Activated T-helper 9 cell treated with anti-CD3 and anti-CD28 coated beads, Interleukin-2, amount 50 U/mL, for 16 hours (primary cell): ENCODE measurements at places on chromosomes 5 and 9.
A peak's percentile ranks its signal among the peaks of the same experiment; 100 is the strongest.

GRCh38 chr9:135814421-135815095 is 92.8 kb downstream of the CAMSAP1 start:
- DNase-seq = no peak

DNA sequence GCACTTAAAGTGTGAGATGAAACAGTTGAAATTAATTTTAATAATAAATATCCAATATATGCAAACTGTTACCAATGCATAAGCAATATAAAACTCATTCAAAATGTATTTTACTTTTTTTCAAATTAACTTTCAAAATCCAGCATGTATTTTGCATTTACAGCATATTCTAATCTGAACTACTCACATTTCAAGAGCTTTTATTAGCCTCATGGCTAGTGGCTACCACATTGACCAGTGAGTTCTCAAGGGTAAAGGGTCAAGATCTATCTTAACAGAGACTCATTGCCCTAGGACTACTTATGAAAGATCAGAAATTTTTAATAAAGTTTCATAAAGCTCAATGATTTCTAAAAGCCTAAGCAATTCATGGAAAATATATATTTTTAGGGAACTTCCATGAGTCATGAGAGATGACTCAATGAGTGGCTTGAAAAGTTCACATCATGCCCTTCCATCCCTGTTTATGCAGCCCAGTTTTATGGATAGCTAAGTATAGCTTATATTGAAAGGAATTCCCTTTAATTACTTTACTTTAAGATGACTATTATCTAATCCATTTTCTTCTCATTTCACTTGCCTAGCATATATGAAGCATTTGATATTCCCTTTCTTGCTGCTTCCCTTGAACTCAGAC is 608.6 kb downstream of the SLCO4C1 start:
- no peak for DNase-seq

- DNase-seq = no peak
Measured at GRCh38 chr5:134296213-134296612, 70.3 kb upstream of the PPP2CA start.

DNA sequence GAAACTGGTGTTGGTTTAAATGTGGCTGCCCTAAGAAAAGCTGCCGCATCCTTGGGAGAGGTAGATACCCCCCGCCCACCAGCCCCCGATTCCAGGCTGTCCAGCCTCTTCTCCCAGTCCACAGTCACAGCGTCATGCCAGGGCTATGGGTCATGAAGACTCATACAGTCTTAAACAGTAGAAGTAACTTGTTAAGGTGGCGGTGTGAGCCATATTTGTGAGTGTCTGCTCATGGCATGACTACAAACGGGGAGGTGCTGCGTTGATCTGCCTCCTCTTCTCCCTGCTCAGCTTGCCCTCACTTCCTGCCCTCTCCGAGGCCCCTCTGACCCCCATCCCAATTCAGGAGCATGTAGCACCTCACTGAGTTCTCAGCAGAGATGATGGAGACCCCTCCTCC is 20.8 kb downstream of the FGD3 start:
- DNase-seq = no peak

DNA sequence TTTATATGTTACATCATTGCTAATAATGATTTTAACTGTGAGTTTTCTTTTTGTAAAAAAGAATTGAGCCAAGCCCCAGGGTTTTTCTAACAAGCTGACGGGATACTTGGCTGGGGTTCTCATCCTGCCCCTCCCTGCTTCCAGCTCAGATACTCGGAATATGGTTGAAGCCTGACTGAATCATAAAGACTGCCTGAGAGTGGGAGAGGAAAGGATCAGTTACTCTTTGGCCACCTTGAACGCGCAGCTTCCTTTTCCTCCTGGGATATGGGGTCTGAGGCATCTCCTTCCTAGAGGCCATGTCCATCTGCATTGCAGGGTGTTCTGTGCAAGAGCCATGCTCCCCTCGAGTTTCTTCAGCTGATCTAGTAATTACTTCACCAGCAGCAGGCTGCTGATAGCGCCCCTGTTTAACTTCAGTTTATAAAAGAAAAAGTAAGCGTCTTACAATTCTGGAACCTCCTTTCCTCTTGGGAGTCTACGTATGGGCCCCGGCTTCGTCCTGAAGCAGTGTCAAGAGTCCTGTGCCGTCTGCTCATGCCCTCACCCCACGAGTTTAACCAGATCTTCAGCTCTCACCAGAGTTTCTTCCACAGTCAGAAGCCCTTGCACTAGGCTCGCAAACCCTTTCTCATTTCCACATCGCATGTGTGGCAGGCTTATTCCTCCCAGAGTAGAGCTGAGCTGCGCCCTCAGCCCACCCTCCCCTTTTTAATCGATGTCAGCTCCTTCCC is 130.0 kb downstream of the MVB12B start:
- no peak for DNase-seq

GRCh38 chr5:41869151-41869723 is 988 bp downstream of the OXCT1 start:
- DNase-seq = peak; percentile 0

DNA sequence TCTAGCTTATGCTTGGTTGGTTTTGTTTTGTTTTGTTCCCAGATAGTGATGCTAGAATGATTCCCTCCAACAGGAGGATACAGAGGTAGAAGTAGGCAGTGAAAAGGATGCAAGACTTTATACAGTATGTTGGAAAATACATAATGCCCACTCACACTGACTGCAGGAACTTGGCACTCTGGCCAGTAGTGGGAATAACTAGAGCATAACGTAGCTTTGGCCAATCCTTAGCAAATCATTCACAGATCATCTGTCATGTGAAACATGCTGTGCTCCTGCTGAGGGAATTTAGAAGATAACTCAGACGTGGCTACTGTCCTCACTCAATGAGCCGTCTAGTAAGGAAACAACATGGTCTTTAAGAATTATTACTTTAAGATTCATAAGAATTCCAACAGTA is 13.5 kb downstream of the CFAP90 start:
- no peak for DNase-seq

DNA sequence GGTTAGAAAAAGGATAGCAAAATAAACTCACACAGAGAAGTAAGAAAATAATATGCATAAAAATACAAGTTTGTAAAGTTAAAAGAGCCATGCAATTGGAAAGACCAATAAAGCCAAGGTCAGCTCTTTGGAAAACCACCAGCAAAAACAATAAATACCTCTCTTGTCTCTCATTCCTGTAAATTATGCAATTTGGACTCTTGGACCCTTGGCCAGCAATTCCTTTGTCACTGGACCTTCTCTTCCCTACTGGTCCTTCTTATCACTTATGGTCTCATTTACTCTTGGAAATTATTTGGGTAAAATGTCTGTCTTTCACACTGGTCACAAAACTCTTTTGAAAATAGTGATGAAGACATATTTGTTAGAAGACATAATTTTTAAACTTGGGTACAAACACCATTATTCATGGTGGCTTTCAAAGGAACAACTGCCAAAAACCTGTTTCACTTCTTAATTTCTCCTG is 379.5 kb downstream of the TMEM232 start:
- no peak for DNase-seq

DNA sequence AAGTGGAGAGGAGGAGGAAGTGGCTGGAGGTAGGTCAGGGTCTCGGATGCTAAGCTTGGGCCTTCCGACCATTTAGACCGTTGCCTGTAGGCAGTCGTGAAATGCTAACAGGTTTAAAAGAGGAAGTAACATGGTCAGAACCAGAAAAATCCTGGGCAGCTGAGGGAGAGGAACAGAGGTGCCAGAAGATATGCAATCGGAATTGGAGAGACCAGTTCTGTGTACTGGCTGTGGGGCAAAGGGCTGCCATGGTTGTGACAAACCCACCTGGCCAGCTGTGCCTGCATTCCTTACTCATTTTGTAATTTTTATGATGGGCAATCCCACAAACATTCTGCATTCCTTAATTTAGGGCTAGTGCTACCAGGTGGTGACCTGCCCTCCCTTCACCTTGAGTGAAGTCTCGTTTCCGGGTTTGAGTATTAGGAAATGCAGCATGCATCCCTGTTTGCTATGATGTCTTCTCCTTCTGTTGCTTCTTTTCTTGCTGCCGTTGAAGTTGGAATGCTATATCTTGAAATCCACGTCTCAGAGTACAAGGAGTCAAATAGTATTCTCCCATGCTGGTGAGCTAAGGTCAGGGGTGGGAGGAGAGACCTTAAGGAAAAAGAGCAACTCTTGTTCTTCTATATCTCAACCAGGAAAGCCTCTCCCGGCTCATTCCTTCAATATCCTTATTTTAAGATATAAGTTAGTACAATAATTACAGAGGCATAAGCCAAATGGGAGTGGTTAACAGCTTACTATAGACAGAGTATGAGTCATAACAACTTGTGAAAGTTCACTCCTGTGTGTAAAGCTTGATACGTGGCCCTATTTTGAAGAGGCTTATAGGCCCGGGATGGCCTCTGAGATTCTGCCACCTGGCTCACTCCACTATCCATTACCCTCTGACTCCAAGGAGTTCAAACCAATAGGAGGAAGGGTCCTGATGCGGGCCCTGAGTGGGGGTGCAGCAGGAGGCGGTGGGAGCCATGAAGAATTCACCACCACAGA is 37.0 kb downstream of the B4GALT1 start:
- DNase-seq = no peak

DNA sequence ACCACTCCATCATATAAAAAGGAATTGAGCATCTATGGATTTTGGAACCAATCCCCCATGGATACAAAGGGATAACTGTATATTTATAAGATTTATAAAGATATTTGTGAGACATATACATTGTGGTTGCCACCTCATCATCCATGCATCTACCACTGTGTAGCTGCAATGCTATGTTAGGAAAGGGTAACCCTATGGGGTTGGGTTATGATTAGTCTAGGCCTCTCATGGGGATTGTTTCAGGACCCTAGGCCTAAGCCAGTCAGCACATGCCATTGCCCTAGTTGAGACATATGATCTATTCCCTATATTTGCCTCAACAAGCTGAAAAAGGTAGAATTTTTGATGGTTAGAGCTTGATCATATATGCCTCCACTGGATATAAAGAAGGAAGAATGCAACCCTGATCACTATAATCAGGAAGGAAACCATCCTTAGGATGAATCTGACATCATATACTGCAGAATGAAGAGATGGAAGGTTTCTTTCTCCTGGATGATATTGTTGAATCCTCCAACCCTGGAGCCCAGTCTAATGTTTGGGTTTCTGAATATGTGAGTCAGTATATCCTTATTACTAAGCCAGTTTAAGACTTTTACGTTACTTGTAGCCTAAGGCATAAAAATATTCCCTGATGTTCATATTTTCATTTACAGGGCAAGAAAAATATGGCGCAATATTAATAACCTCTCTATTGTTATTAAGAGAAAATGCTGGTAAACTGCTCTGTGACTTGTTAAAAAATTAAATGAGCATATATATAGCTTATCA is 94.2 kb downstream of the ADAMTS19 start:
- no peak for DNase-seq

GRCh38 chr9:75892216-75892911 is 1.9 kb downstream of the PCSK5 start:
- no peak for DNase-seq

- no peak for DNase-seq
Measured at GRCh38 chr5:163104464-163104863, 332.9 kb upstream of the CCNG1 start.

DNA sequence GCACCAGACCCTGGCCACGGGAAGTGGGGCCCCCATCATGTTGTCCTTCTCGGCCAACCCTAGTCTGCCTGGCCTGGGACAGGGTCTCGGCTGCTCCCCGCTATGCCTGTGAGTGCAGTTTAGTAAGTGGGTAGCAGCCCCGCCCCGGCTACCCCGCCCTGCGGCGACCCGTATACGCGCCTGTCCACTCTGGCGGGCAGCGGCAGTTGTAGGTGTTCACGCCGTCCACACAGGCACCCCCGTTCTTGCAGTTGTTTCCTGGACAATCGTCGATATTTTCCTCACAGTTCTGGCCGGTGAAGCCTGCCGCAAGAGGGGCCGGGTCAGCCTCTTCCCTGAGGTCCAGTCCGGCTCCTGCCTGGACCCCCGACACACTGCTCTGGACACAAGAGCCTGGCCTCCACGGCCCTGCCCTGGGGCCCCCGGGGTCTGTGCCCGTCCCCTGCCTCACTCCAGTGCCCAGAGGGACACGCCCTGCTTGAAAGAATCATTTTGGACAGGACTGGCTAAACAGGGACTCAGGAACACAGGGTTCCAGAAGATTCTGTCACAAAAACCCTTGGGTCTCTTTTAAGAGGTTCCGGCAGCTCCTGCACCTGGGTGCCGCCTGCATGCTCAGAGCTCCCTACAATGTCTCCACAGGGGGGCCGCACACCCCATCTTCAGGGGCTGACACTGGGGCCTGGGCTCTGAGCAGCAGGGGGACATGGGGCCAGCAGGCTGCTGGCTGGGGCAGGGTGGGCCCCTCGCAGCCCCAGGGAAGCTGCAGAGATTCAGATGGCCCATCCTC is 26.4 kb downstream of the NOTCH1 start:
- no peak for DNase-seq

GRCh38 chr9:18877984-18878383 is 155.0 kb downstream of the SAXO1 start:
- DNase-seq = no peak

DNA sequence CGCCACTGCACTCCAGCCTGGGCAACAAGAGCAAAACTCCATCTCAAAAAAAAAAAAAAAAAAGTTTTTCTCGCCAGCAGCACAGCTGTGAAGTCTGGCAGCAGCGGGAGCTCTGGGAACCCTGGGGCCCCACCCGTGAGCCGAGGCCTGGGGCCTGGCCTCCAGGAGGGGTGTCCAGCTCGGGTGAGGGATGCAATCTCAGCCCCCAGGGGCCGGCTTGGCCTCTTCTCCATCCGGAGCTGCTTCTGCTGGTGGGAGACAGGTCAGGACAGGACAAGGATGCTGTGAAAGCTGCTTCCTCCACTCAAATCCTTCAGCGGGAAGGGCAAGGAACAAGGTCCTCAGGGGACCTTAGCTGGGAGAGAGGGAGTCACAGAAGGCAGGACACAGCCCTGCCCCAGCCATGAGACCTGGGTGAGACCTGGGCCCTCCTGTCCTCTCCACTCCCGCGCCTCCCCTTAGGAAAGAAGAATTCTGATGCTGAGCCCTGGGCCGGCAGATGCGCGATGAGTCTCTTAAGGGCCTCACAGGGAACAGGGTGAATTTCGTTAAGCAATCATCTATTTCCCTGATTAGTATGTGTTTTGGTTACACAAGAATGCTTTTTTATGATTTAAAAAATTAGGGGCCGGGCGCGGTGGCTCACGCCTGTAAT is 30.6 kb downstream of the PLPP7 start:
- no peak for DNase-seq

DNA sequence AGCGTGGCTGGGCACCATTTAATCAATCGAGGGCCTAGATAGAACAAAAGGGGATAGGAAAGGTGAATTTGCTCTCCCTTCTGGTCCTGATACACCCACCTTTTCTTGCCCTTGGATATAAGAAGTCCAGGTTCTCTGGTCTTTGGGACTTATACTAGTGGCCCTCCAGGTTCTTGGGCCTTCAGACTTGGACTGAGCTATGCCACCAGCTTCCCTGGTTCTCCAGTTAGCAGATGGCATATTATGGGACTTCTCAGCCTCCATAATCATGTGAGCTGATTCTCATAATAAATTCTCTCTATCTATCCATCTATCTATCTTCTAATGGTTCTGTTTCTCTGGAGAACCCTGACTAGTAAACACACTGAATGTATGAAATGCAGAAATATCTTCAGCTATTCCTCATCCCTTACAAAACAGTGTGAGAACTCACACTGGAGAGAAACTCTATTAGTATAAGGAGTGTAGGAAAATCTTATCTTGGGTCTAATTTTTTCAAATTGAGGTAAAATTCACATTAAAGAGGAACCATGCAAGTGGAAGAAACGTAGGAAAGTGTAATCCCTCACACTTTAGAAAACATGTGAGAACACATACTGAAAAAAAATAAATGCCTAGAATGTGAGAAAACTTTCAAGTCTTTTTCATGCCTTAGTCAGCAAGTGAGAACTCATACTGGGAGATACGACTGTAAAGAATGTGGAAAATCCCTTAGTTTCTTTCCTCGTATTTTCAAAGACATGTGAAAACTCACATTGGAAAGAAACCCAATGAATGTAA is 15.5 kb downstream of the PCDHB15 start:
- DNase-seq = no peak
